ENCODE measurements at places on chromosomes 7 and 10.

- DNase-seq, result no peak
Measured at GRCh38 chr7:129855234-129855673, 97.5 kb downstream of the UBE2H start.

GRCh38 chr10:51877636-51878035 lies 178.2 kb upstream of the CSTF2T start:
- DNase-seq, result no peak

DNA sequence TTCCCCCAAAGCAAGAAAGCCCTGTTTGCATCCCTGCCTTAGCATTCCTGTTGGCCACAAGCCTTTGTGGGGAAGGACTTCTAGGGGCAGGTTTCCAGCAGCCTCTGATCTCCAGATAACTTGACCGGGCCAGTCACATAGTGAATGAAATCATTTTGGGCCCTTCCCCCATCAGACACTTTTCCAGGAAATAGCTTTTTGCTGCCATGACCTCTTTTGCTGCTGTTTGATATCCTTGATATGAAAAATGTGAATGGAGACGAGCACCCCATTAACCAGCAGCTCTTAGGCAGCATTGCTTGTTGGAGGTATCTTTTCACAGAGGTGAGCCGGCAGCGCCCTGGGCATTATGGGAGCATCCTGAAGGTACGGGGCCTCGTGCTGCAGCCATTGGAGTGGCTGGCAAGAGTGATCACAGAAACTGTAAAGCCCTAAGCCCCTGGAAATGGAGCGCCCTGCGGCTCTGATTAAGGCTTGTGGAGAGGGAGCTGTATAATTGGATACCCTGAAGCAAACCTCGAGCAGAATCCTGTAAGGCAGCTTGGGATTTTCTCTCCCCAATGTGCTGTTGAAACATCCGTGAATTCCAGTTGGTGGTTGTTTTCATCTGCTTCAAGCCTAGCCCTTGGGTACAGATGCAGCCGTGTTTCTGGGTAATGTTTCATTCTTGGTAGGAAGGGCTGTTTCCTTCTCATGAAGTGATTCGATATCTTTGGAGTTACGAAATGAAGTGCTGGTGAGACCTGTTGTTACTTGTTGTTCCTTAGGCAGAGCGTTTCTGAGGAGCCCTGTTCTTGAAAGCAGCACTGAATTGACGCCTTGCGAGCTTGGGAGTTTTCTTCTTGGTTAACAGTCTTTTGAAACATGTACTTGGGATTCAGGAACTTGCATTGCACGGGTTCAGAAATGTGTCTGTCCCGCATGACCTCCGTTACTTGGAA lies 179.0 kb downstream of the PTEN start:
- no peak for DNase-seq

DNA sequence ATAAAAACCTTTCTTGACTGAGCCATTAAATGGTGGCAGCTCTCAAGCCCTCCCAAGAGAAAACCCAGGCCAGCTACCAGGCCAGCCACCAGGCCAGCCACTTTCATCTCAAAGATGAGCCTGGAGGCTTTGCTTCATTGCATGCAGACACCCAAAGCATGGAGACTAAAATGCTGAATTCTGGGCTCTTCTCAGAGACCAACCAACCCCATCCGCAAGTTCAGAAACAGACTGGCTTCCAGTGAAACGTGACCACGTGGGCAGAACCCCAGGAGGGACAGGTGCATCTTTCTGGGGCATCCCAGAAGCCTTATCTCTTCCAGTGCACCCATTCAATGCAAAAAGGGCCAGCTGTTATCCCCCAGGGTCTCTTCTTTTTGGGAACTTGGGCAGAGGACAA lies 20.9 kb downstream of the CHST15 start:
- no peak for DNase-seq

DNA sequence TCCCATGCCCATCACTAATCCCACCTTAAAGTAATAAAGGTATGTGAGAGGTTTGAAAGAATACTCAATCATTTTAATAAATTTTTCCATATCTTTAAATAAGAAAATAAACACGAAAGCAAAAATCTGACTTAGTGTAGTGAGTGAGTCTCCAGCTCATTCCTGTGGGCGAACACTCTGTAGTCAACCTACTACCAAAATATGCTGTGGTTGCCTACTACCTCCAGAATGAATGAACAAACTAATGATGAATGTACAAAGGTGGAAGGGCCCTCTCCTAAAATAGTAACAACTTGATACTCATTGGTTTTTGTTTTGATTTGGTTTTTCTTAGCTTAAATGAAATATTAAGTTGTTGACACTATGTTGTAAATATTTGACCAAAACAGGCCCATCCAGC lies 195.5 kb upstream of the HPS1 start:
- no peak for DNase-seq
